ENCODE measurements at places on chromosomes 3 and 15. TPM values are rescaled to one million over a fixed set of nuclear protein-coding genes. Genes with fewer than 3 reads are reported as not detected.

The C3orf62 gene
- 6.0 TPM for total RNA-seq

The ZNF385D gene
- total RNA-seq = 6.2 TPM

The TRIM71 gene
- total RNA-seq = 56.4 TPM

- ATAC-seq = no peak
Measured at GRCh38 chr15:34239151-34239808, 14.5 kb downstream of the EMC4 start.

GRCh38 chr3:155252021-155252420 is 41.5 kb downstream of the STRIT1 start:
- no peak for ATAC-seq

The COMMD4 gene
- 93.5 TPM for total RNA-seq

The GUCA1C gene
- total RNA-seq = not detected

DNA sequence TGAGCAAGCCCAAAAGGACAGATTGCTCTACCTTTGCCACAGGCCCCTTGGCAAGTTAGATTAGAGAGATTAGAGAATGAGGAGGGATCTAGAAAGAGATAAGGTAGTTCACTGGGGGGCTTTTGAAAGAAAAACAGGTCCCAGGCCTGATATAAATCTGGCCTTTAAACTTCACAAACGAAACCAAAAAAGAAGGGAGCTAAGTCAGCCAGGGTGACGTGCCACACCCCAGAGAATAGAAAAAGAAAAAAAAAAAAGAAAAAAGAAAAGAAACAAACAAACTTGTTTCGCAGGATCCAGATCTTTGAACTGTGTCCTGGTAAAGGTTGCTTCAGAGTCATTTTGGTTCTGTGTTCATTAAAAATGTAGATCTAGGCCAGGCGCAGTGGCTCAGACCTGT is 3.6 kb downstream of the KAT2B start:
- no peak for ATAC-seq

DNA sequence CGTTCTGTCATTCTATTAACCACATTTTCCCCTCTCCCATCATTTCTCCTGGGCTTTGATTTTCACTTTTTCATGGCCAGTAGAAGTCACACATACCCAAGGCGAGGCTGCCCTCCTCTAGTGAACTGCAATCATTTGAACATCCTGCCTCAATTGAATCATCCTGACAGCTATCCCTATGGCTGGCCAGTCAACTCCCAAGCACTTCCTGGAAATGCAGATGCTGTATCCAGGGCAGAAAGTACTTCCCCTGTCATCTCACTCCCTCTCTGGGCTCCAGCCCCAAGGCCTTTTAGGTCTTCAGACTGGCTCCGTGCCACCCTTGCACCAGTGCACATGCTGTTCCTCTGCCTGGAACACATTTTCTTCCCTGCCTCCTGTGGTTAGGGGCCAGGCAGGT is 738.3 kb upstream of the CFAP20DC start:
- no peak for ATAC-seq

The SYNPR gene
- 0.18 TPM for total RNA-seq

GRCh38 chr3:135500034-135500433 is 465.5 kb upstream of the PPP2R3A start:
- ATAC-seq = no peak

GRCh38 chr3:12194669-12195161 is 36.0 kb upstream of the TIMP4 start:
- peak; percentile 25 for ATAC-seq

The RTP1 gene
- 0.29 TPM for total RNA-seq

DNA sequence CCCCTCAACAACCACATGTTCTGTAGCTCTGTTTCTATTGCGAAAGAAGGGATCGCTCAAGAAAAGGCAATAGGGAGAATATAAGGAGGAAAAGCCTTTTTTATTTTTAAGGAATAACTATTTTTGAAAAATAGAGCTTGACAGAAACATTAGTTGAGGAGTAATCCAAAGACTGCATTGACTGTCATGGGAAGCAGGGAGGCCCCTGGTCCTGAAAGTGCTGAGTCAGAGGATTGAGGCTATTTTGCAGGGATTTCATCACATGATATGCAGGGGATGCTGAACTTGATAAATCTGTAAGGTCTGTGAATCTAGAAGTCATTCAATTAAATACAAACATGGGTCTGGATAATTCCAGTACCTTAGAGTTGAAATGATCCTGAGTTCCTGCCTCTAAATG is 92.0 kb downstream of the MTHFS start:
- ATAC-seq = peak; percentile 42

GRCh38 chr3:157093096-157093495 is 66.9 kb downstream of the CCNL1 start:
- ATAC-seq = no peak

DNA sequence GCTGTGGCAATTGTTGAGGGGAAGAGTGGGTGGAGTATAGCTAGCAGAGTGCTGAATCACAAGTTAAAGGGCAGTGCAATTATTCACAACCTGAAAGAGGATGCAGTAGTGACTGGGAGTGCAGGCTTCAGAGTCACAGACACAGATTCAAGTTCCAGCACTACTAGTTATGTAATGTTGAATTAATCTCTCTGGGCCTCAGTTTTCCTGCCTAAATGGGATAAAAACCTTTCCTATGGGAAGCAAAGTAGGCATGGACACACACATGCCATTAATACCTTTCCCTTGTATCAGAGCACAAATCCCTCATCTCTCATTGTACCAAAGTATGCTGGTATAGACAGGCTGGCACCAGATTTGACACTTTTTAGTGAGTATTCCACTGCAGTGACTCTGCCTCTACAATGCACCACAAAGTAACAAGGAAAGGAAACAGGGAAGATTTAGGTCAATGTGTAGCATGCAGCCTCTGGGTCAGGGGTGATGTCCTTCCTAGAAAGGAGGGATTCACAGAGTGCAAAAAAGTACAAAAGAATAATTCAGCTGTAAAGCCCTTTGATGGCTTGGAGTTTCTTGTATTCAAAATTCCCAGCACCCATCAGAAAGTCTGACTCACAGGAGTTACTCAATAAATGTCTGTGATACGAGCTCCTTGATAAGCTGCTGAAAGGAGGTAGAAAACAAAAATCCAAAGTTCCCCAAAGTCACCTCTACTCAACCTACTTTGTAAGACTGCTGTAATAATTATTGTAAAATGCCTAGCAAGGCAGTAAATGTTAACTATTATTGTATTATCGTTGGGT is 507.5 kb upstream of the TGFBR2 start:
- ATAC-seq = peak; percentile 96

GRCh38 chr3:140752499-140752898 is 74.6 kb downstream of the TRIM42 start:
- ATAC-seq = no peak

DNA sequence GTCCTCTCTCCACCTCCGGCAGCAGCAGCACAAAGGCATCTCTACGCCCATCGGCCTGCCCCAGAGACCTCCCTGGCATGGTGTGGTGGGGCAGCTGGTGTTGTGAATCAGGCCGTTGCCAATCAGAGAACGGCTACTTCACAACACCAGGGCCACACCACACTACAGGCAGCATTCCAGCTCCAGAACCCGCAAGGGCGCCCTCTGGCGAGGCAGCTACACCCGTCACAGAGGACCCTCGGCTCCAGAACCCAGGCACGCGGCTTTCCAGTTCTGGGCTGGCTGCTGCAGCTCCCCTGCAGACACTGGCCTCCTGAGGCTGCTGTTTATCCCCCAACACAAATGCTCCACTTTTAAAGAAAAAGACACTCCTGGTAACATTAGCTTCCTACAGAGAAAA is 127.5 kb upstream of the TOPAZ1 start:
- no peak for ATAC-seq

The LRTM1 gene
- total RNA-seq = 0.67 TPM

DNA sequence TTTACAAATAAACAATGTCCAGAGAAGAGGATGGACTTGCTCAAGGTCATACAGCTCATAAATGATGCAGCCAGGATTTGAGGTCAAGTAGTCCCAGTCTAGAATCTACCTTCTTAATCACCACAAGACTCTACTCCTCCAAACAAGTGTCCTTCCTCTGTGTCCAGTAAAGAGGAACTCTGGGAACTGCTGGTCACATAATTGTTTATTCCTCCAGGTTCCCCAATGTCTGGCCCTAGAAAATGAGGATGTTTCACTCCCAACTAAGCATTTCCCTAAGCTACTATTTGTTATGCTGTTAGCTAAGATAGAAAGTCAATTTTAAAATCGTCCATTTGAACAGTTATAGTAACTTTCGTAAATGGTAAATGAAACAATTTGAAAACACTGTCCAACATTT is 192.4 kb downstream of the FHIT start:
- ATAC-seq = no peak

DNA sequence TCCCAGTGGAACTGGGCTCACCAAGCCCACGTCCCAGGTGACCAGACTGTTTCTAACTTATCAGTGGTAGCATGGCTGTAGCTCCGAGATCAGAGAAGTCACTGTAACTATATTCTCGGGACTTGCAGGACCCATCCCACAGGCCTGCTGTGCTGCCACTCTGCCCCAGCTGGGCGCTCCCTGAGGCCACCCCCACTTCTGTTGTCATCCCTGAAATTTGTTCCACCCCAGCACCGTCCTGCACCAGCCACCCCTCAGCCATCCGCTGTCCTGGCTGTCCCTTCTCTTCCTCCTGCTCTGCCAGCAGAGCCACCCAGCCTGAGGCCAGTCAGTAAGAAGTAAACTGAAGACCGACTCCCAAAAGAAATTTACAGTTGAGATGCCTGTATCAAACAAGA is 33.0 kb upstream of the VILL start:
- ATAC-seq = no peak

DNA sequence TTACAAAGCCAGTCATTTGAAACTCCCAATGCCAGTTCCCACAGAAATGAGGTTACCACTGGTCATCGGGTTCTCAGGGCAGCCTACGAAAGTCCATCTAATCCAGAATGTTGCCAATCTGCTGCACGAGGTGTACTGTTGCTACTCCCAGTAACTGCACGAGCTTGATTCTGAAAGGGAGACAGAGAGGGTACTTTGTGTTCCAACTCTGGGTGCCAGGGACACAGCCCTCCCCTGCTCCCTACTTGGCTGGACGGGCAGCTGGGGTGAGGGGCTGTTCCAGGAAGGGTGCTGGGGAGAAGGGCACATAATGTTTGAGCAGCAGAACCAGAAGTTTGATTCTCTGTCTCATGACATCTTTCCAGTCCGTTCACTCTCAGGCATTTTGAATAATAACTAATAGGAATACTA is 27.1 kb upstream of the OSBPL11 start:
- no peak for ATAC-seq

DNA sequence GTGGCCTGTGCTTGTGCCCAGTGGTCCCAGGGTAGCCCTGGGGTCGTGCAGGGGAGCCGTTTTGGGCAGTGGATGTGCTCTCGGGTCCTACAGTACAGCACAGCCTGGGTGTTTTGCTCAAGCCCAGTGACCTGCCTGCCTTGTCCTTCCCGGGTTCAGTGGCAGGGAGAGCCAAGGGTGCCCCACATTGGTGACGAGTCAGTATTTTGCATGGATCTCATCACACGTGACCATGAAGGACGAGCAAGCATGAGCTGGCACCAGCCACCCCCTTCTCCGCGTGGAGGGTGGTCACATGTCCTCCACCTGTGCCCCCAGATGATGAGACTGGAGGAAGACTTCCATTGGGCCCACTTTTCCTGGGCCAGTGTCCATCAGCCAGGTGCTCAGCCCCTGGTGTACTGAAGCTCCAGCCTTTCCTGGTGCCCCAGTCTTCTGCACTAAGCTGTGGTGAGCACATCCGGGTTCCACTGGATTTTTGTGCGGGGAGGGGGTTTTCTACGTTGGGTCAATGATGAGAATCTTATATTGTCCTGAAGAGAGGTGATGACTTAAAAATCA is 197.5 kb downstream of the UBE3A start:
- ATAC-seq = no peak

GRCh38 chr3:115208066-115208750 is 61.1 kb upstream of the ZBTB20 start:
- no peak for ATAC-seq

- no peak for ATAC-seq
Measured at GRCh38 chr3:11074011-11074410, 80.3 kb upstream of the HRH1 start.

- ATAC-seq = no peak
Measured at GRCh38 chr3:61848885-61849284, 287.5 kb downstream of the PTPRG start.

The NEK10 gene
- total RNA-seq = 7.6 TPM

- no peak for ATAC-seq
Measured at GRCh38 chr3:184315871-184316661, 1.7 kb downstream of the EIF4G1 start.

DNA sequence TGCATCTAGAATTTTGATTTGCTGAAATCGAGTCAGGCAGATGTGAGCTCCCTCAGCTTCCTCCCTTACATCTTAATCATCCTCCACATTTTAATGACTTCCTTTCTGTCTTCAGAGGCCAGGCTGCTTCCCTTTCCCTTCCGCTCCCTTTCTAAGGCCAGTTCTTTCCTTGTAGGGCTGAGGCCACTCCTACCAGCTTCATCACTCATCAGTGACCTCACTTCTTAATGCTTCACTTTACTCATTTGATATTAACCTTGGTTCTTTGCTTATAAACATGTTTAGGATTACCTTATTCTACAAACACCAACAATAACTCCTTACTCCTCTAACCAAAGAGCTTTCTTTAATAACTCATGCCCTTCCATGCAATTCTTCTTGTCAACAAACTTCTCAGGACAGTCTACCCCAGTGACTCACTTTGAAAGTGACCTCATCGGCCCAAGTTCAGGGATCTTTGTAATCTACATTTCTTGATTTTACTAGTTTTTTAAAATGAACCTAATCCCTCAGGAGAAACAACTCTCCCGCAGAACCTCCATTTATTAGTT is 23.9 kb downstream of the ILDR1 start:
- peak; percentile 58 for ATAC-seq

DNA sequence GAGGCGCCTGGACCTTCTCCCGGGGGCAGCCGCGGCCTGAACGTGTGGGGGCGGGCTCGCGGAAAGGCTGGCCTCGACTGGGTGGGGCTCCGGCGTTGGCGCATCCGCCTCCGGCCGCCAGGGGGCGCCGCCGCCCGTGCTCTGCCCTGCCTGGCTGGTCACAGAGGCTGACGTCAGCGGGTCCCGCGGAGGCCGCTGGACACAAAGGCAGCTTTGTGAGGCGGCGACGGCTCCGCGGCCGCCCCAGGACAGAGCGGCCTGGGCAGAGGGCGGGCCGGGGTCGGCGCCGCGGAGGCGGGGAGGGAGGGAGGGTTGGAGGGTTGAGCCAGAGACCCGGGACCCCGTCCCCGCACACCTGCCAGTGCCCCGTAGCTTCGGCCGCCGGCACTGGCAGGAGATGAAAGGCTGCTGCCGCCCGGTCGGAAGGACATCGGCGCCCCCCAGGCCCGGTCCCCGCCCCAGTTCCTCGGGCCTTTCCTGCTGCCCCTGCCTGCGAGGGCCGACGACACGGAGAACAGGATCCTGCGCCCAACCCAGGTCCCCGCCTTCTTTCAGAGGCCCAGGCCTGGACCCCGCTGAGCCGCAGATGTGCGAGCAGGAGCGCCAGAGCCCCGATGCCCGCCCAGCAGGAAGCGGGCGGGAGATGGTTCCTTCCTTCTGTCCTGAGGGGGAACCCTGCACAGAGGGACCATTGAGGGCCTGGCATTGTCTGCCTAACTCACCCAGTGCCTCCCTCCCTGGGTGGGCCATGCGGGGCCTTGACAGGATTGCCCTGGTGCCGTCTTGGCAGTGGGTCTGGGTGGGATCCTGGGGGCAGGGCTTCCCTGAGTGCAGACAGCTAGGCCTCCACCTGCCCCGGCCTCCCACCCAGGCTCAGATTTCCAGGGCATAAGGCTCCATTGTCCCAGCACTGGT is 8.7 kb upstream of the SEMA3B start:
- ATAC-seq = peak; percentile 52
